ENCODE measurements at places on chromosomes 2 and 18. TPM values are rescaled to one million over a fixed set of nuclear protein-coding genes. Genes with fewer than 3 reads are reported as not detected.

Gene VSNL1
- 55.5 TPM for total RNA-seq

Gene CYP27A1
- 1.7 TPM for total RNA-seq

Gene CD207
- 0.35 TPM for total RNA-seq

Gene MRPL30
- 34.3 TPM for total RNA-seq

Gene C2orf80
- not detected for total RNA-seq

Gene C2orf78
- total RNA-seq, result not detected

Gene EIF4E2
- 81.3 TPM for total RNA-seq

Gene DAPL1
- 79.3 TPM for total RNA-seq

Gene POTEI
- not detected for total RNA-seq

Gene RSAD2
- 4.3 TPM for total RNA-seq

Gene HRH4
- total RNA-seq, result not detected

Gene TOGARAM2
- total RNA-seq, result not detected

Gene RASGRP3
- total RNA-seq, result 8.6 TPM

Gene CCT4
- 59.3 TPM for total RNA-seq

Gene FBXO36
- 1.3 TPM for total RNA-seq

Gene ANKRD62
- total RNA-seq, result 0.97 TPM

Gene CTAGE1
- total RNA-seq, result not detected

Gene ANKRD53
- not detected for total RNA-seq

Gene EML6
- total RNA-seq, result 2.7 TPM

Gene NETO1
- not detected for total RNA-seq

Gene ERFE
- not detected for total RNA-seq

Gene CROCC2
- total RNA-seq, result not detected

Gene ITGA4
- 9.0 TPM for total RNA-seq

Gene PFN4
- total RNA-seq, result not detected

Gene TBR1
- not detected for total RNA-seq

Gene SPDYA
- total RNA-seq, result not detected

Gene PAX3
- not detected for total RNA-seq

Gene CRYGC
- not detected for total RNA-seq

Gene CIDEA
- total RNA-seq, result not detected

Gene LGALSL
- total RNA-seq, result 49.4 TPM

Gene GPR39
- 0.76 TPM for total RNA-seq

Gene SLC38A11
- total RNA-seq, result 0.47 TPM

Gene C1QL2
- not detected for total RNA-seq

Gene GDF7
- total RNA-seq, result 1.0 TPM

Gene SERPINB4
- total RNA-seq, result 123 TPM

Gene PROKR1
- total RNA-seq, result not detected

Gene LIPG
- total RNA-seq, result 0.57 TPM

Gene PDE11A
- total RNA-seq, result not detected

Gene ATAD2B
- 17.7 TPM for total RNA-seq

Gene FKBP1B
- total RNA-seq, result 7.0 TPM

Gene DYTN
- not detected for total RNA-seq

Gene ESPNL
- 0.88 TPM for total RNA-seq

Gene TUBA3D
- not detected for total RNA-seq

Gene LYG2
- not detected for total RNA-seq

Gene SPP2
- total RNA-seq, result not detected

Gene STARD6
- total RNA-seq, result not detected

Gene ADAM23
- total RNA-seq, result 4.6 TPM

Gene SH3RF3
- 3.2 TPM for total RNA-seq

Gene UBE2F
- total RNA-seq, result 54.9 TPM

Gene LHCGR
- total RNA-seq, result not detected
